HEK293T (cell line): ENCODE measurements at places on chromosomes 2 and 18.
A peak's percentile ranks its signal among the peaks of the same experiment; 100 is the strongest.

DNA sequence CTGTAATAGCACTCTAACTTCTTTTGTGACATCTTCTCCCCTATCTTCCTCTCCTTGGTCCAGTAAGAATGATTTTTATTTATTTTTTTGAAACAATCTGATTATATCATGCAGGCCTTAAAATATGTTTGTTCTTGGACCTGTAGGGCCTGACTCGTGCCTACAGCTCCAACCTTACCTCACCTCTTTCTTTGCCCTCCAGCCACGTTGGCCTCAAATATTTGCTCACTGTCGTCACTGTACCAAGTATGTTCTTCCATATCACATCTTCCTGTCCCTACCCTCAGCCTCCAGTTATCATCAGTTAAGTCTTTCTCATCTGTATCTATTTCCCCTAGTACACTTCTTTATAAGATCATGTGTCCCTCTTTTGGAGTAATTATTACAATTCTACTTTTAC, 125.5 kb downstream of the CDH7 start:
- no peak for DNase-seq

- peak; percentile 23 for DNase-seq
Measured at GRCh38 chr2:177691177-177691576, 298.6 kb downstream of the AGPS start.

GRCh38 chr2:44549856-44550255, 188.1 kb downstream of the CAMKMT start:
- DNase-seq: no peak

GRCh38 chr2:48144777-48145176, 238.5 kb upstream of the FBXO11 start:
- DNase-seq: no peak

DNA sequence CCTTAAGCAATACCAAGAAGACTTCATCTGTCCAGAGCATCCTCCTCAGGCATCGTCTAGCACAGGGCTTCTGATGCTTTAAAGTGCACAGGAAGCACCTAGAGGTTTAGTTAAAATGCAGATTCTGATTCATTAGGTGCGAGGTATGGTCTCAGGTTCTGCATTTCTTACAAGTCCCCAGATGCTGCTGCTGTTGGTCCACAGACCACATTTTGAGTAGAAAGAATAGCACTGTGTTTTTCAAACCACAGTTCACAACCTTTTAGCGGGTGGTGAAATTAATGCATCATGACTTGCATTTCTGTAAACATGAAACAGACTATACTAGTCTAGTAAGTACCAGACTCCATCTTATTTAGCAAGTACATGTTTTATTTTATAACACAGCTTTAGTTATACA, 134.6 kb downstream of the TMEFF2 start:
- no peak for DNase-seq

DNA sequence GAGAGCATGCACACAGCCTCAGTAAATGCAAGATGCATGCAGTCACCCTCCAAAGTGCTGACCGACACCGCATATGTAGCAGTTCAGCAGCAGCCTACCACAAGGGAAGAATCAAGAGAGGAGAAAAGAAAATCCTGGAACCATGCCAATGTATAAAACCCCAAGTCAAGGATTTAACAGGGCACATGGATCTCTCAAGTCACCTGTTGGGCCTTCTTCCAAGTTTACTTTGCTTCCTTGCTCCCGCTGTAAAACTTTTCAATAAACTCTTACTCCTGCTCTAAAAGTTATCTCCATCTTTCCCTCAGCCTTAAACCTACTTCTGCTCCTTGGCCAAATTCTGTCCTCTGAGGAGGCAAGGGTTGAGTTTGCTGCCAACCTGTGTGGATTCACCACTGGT, 147.8 kb upstream of the MAP2 start:
- DNase-seq: no peak

GRCh38 chr18:37574113-37574512, 8.5 kb upstream of the CELF4 start:
- DNase-seq: no peak

DNA sequence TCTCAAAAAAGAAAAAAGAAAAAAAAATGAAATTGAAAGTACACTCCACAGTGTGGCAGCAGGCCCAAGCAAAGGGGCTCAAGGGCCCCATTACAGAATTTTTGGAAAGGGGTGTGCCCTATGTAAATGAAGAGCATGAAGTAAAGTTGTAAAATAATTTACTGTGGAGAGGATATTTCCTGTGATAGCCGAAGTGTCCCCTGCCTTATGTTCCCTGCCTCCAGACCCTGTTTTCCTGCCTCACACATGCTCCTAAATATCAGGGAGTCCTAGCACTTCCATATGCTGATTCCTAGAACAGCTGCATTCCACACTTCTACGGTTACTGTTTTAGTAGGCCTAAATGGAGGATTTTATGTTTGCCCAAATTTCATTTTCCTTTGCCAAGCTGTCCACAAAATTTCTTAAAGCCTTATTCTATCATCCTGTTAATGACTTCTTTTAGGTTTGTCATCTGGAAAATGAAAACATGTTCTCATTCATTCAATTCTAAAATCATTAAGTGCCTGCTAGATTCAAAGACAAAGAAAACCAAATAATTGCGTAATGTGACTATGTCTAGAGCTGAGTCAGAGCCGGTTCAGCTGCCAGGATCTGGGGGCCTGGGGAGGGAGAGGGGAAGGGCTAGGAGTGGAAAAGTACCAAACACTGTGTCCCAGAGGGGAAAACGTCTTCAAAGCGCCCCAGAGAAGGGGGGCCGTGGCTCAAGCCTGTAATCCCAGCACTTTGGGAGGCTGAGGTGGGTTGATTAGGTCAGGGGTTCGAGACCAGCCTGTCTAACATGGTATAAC, 25.9 kb upstream of the IMPA2 start:
- DNase-seq: no peak

DNA sequence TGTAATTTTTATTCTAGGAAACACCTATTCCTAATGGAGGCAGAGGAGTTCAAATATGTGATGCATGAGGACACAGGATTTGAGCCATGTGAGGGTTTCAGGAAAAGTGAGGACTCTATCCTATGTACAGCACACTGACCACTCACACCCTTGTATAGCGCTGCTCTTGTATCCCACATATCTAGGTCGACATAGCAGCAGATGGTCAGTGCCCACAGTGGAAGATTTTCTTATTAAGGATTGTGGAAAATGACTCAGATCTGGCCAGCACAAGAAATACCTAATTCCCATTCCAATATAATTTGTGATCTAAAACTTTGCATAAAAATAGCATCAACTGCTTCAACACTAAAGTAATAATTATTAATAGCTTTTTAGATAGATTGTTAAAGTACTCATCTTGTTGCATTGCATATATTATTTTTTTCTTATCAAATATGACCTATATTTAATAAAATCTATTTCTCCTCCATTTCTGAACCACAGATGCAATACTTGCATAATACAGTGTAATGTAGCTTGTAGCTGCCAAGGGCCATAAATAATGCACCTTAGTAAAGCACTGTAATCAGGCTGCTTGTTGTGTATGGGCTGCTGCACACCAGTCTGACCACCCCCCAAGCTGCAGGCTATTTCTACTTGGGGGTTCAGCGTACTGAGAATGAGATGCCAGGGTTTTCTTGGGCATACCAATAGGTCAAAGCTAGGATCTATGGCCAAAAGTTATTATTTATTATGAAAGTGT, 442.2 kb upstream of the CWC22 start:
- DNase-seq: no peak

DNA sequence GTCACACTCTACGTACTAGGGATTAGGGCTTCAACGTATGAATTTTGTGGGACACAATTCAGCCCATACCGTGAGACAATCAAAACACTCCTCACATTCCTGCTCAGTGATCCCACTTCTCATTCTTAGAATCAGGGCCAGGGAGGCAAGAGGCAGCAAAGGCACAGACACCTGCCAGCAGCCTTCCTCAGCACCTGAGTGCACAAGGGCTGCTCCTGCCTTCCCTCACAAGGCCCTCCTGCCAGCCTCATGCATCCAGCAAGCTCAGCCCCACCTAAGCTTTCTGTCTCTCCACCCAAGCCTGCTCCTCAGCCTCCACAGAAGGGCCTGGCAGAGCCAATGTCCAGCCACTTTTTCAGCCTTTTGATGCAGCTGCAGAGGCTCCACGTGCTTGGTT, 141.6 kb downstream of the SP3 start:
- no peak for DNase-seq

DNA sequence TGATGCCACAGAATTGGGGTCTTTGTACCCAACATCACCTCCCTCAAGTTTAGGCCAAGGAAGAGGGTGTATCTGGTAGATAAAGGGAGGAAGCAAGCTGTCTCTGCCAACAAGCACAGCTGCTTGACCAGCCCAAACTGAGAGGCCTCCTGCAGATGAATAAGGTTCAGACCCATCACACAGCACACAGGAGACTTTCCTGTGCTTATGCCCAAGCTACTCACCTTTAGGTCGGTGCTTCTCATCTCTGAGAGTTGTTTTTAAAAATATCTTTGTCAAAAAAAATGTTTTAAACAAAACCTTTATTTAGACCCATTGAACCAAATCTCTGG, 24.7 kb upstream of the SP3 start:
- no peak for DNase-seq

DNA sequence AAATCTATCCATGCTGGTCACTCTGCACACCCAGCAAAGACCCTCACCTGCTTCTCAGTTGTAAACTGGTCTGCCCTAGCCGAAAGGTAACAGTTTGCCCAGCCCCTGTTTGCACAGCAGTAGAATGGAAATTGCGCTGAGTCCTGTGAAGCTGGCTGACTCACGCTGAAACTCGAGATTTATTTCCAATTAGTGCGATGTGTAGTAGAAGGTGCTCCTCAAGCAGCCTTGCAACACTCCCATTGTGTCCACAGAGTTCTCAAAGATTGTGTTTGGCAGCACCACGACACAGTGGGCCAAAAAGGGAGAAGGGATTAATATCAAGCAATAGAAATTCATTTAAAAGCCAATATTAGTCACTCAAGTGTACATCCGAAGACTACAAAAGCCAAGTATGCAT, 21.7 kb upstream of the APCDD1 start:
- no peak for DNase-seq

DNA sequence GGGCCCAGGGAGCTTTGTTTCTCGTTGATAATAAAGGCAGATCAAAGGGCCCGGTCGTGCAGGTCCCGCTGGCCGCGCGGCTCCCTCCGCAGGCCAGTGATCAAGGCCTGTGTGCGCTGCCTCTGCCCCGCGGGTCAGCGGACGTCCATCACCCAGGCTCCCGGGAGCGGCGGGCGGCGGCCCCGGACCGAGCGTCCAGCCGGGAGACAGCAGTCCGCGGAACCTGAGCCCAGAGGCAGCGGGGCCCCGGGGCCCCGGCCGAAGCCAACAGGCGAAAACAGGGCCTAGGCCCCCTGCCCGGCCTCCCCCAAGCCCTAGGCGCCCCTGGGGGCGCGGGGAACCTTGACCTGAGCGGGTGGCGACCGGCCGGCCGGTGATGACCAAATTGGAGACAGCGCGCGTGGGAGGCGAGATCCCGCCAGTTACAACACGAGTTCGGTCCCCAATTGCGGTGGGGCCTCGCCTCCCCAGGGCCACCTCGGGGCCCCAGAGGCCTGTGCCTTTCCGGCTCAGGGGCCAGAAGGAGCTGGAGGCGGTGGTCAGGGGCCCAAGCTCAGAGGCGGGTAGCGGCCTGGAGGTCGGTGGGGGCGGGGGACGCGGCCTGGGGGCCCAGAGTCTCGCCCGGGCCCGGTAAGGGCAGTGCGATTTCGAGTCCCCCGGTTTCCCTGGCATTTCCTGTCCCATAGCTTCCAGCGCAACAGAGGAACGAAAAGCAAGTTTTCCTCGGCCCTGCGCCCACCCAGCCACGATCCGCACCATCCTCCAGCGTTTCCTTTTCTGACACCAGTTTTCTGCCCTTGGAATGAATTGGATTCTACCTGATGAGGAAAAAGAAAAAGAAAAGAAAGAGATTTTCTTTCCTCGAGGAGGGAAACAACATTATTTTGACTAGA, 5.9 kb downstream of the SP9 start:
- DNase-seq: no peak

- DNase-seq: no peak
Measured at GRCh38 chr2:141015341-141016047, 1115.3 kb downstream of the LRP1B start.

GRCh38 chr2:130911482-130911881, 74.8 kb downstream of the ARHGEF4 start:
- DNase-seq: no peak

GRCh38 chr2:26608557-26608956, 32.6 kb downstream of the CIB4 start:
- no peak for DNase-seq

DNA sequence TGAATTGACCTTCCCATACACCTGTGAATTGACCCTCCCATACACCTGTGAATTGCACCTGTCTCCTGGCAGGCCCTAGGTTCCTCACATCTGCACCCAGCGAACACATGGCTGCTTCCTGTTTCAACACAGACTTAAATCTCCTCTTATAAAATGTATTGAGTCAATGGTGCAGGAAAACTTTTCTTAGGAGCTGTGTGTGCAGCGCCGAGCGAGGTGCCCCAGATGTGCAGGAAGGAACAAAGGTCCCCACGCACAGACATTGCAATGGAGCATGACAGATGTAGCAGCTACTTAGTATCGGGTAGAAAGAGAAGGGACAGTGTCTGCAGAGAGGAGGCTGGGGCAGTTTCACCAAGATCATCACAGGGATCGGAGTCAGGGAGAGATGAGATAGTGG, 85.5 kb upstream of the PXDN start:
- DNase-seq: no peak

GRCh38 chr2:236629961-236630872, 60.6 kb downstream of the ACKR3 start:
- no peak for DNase-seq

DNA sequence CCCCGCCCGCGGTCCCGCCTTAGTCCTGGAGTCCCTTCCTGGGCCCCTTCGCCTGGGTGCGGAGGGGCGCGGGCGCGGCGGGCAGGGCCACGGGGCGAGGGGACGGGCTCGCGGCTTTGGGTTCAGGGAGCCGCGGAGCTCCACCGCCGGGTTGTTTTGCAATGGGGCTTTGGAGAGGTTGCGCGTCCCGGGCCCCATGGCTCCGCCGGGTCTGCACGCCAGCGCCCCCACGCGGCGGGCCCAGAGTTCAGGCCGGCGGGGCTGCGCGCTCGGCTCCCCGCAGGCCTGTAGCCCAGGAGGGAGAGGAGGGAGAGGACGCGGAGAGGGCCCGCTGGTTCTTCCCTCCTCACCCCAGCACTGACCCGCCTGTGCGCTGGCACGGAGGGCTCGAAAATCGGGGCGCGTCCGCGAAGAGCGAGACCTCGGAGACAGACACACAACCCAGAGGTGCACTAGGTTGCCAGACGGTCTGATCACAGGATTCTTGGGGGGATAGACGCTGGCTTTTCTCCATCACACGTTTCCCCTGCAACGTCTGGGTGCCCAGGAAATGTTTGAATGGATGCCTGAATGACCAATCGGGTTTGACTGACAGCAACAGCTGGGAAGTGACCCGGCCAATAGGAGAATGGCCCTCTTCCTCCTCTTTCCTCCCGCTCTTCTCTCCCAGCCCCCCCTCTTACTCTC, 4.9 kb upstream of the SIX2 start:
- DNase-seq: peak; percentile 82

GRCh38 chr18:57583297-57583835, 3.1 kb downstream of the FECH start:
- DNase-seq: no peak

DNA sequence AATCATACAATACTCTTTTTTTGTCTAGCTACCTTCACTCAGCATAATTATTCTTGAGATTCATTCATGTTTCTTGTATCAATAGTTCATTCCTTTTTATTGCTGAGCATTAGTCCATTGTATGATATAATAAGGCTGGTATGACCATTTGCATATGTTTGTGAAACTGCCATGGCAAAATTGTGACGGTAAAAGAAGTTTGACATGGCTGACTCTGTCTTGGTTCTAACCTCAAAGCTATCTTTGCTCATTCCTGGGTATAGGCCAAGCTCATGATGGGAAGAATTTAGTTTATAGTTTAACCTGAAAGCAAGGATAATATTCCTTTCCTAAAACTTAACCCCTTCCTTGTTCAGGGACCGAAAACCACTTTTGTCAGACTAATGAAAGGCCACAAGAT, 46.4 kb downstream of the COMMD1 start:
- DNase-seq: no peak
